Left forelimb (tissue), 1 donor: ENCODE measurements at places on chromosomes 6 and 20.

DNA sequence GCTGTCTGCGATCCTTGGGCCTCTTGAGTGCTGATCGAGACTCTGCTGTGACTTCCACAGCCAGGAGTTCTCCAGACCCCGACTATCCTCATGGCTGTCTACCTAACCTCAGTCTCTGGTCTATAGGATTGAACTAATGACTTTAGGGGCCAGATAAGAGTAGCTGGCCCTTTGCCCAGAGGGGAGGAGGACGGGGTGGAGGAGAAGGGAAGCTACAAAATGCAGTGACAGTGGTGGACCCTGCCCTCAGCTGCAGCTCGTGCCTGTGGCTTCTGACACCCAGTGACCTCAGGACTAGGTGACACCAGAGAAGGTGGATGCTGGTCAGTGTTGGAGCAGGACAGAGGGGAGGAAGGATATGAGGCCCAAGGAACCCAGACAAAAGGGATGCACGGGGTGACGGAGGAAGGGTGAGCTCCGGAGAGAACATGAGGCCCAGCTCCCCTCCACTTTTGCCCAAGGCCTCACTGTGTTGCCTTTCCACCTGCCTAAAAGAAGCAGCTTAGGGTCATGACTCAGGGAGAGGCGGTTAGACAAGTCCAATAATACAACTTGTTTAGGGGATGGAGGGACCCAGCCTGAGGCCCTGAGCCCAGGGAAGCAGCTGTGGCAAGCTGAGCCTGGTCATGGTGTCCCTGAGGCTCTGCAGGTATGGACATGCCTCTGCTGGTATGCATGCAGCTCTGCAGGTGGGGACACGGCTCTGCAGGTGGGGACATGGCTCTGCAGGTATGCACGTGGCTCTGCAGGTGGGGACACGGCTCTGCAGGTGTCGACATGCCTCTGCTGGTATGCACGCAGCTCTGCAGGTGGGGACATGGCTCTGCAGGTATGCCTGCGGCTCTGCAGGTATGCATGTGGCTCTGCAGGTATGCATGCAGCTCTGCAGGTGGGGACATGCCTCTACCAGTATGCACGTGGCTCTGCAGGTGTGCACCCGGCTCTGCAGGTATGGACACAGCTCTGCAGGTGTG, 67.7 kb downstream of the SYNJ2 start:
- no peak for DNase-seq

DNA sequence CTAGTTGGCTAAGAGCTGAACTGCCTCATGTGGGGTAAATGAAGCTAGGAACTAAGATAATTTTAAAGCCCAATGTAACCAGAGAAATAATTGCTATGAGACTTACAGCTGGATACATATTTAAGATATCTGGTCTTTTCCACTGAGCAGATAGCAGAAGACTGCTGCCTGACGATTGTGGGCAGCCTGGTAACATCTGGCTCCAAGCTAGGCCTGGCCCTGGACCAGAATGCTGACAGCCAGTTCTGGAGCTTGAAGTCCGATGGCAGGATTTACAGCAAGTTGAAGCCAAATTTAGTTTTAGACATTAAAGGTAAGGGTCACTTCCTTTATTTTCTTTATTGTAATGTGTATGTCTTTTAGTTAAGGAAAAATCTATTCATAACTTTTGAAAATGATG, 65.7 kb downstream of the RTN4IP1 start:
- no peak for DNase-seq

- no peak for DNase-seq
Measured at GRCh38 chr6:157185171-157185570, 138.1 kb downstream of the TMEM242 start.

DNA sequence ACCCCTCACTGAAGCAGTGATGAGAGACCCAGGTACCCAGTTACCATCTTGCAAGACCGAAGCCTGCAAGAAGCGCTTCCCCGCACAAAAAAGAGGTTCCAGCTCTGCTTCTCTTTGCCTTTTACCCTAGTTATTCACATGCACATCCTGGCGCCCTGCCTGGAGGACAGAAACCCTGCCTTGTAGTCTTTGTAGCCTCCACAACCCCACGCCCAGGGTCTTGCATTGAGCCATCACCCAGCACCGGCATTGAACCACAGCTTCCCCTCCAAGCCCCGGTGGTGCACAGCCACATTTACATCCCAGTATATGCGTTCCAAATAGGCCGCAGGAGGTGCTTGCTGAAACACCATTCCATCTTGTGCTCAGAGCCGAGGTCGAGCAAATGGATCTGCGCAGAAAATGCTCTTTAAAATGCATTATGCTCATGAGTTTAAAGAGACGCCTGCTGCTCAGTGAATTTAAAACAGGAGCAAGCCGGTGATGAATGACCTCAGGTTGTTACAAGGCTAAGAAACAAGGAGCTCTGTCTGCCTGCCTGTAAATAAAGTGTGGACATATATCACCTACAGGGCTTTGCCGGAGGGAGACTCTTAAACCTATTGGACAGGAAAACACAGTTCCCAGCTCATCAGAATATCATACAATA, 61.7 kb downstream of the GNAS-AS1 start:
- no peak for DNase-seq

DNA sequence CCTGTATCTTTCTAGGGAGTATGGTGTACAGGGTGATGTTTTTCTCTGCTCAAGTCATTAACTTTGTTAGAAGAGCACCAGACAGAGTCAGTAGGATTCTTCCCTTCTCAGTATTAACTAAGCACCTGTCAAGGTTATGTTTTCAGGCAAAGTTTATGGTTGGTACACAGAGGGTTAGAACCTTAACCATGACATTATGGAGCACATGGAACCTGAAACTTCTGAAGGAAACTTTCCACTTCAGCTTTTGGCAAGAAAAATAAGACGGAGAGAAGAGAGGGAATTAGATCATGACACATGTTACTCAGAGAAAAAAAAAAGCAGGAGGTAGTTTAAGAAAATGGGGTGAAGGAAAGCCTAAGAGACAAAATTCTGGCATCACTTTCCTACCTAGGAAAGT, 112.9 kb upstream of the PDE7B start:
- DNase-seq: no peak

DNA sequence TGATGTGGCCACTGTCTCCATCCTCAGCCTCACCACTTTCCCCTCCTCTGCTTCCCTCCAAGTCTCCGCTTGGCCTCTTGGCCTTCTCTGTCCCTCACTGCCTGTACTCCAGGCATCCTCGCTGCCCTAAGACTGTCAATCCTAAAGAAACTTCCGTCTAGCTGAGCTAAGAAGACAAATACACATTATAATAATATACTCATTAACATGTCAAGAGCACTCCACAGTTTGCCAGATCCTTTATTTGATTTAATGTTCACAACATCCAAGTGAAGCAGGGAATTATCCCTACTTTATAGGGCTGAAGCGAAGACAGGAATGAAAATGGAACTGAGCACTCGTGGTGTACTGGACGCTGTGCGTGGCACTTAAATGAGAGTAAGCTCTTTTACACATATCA, 72.4 kb upstream of the SLC22A23 start:
- no peak for DNase-seq

- no peak for DNase-seq
Measured at GRCh38 chr6:107931894-107932293, 26.1 kb downstream of the SEC63 start.

GRCh38 chr20:537983-538382, 5.6 kb downstream of the CSNK2A1 start:
- no peak for DNase-seq

GRCh38 chr20:30506100-30506499, 751.4 kb upstream of the DEFB115 start:
- no peak for DNase-seq

DNA sequence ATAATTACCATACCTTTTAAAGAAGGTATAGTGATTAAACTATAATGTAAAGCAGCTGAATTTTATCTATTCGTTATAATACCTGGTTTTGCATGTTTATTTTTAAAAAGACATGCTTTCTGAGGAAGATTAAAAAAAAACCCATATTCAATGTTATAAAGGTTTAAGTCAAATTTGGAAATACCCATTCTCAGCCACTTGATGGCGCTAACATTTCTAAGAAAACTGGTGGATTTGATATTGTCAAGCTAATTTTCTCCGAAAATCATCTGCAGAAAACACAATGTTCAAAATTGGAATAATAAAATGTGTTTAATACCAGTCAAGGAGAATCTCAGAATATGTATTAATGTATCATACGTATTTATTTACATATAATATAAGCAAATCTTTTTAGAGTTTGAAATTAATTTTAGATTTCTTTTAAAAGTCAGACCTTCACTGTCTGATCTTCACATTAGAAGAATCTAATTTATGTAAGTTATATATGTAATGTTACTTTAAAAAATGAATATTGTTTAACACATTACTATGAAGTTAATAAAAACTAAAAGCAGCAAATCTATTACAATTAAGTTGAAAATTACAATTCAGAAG, 35.0 kb downstream of the SHPRH start:
- no peak for DNase-seq

GRCh38 chr6:169714178-169714577, 10.1 kb downstream of the PHF10 start:
- no peak for DNase-seq

DNA sequence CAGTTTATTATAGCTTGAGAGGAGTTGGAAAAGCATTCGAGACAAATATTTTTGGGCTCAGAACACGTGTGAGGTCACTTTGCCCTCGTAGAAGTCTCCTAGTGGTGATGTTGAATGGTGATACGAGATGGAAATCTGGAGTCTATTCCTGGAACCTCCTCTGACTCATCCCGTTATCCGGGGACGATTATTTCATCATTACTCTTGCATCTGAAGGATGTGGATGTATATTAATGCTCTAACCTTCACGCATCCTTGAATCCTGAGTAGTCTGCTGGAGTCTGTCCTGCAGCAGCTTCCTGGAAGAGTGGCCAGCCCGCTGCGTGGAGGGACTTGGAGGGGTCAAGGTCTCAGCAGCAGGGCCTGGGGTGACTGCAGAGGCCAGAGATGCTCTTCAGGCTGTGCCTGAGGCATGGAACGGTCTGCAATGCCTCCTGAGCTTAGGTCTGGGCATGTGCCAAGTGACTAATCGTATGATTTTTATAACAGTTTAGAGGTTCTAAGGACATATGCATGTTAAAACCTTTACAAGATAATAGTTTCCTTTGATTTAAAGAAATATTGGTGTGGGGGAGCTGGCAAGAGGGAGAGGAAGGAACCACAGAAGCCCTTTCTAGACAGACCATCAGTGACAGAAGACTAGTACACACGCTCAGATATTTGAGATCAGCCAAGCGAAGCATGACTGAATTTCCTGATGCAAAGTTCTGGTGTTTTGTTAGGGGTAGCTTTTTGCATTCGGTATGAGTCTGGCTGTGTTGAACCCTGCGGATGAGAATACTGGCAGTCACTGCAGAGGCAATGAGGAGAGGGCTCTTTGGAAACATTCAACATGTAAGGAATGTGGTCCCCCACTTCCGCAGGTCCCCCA, 400.2 kb downstream of the QKI start:
- no peak for DNase-seq

DNA sequence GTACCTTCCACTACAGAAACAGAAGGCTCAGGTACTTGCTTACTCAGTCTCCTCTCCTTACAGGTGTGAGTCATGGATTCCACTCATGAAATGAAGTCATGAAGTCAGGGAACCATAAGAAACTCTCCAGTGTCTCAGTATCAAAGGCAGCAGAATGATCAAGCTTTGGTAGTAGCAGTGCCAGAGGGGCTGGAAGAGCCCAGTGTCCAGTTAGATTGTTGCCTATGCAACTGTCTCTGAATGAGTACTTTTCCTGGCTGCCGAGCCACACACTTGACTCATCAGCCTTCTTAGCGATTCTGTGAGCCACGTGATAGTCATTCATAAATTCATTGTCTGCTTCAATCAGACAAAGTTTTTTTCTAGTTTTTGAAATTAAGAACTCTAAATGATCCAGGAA, 52.2 kb upstream of the DTNBP1 start:
- no peak for DNase-seq

DNA sequence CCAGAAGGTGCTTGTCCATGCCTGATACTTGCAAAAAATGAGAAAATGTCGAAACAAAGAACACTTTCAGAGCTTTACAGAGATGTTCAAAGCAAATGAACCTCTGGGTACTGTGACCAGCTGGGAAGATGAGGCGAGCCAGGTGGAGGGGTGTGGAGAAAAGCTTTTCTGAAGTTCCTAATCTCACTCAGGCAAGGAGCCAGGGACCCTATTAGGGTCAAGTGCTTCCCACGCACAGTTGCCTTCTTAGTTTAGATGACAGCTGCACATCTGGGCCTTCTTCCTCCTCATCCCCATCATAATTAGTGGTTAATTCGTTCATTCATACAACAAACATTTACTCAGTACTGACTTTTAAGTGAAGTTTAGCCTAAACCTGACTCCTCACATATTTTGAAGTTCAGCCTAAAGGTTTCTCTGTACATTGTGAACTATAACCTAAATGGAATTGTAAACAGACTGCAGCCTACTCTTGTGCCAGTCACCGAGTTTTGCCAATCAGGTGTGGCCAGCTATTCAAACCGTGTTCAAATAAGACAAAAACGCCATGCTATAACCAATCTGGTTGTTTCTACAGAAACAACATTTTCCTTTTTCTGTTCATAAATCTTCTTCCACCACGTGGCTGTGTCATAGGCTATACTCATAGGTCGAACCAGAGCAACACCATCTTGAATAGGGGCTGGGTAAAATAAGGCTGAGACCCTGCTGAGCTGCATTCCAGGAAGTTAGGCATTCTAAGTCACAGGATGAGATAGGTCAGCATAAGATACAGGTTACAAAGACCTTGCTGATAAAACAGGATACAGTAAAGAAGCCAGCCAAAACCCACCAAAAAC, 19.3 kb upstream of the AHCY start:
- no peak for DNase-seq

DNA sequence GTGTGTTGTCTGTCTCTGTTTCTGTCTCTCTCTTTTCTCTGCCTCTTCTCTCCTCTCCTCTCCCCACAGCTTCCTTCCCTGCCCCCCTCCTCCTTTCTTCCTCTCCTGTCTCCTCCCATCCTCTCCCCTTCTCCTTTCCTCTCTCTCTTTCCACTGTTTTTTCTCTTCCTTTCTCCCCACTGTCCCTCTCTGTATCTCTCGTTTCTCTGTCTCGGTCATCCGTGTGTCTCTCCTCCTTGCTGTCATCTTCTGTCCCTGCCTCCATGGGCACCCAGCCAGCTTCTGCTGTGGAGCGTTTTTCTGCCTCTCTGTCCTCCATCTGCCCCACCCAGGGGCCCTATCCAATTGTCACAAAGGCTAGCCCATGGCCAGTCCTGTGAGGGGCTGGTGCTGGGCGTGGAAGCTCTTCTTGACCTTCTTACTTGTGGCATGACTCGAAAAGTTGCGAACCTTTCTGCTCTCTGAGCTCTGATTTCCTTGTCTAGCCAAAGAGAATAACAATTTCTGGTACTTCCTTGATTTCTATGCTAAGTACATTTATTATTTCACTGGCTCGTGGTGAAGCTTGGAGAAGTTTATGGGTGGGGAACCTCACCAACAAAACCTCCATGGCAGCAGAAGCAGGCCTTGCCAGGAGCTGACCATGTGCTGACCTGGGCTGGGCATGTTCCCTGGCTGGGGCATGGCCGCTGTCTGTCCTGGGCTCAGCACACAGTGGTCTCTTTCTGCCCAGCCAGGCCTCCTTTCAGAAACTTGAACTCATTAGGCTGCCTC, 69.3 kb downstream of the CEBPB start:
- no peak for DNase-seq

DNA sequence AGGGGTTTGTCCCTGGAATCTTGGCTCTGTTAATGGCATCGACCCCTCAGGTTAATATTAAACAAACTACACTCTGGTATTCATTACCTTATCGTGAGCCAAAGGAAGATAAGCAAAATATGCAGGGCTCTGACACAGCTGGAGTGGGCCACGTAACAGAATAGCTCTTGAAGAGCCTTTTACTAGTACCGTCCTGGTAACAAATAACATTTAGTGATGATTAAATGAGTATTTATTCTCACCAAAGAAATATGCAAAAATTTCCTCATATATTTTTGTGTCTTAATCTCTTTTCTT, 20.1 kb upstream of the UTRN start:
- DNase-seq: no peak

GRCh38 chr6:158684311-158684710, 34.5 kb downstream of the SYTL3 start:
- DNase-seq: no peak
